Temporal lobe (tissue), 4 donors: ENCODE measurements at places on chromosomes 2 and 18. TPM values are rescaled to one million over a fixed set of nuclear protein-coding genes. Genes with fewer than 3 reads are reported as not detected.

Gene TP53I3
- total RNA-seq = 17.7 TPM

Gene UGT1A7
- not detected for total RNA-seq

Gene CNGA3
- 2.5 TPM for total RNA-seq

Gene AKAIN1
- 2.5 TPM for total RNA-seq

Gene DSG1
- 0.49 TPM for total RNA-seq

Gene GDF7
- under 0.01 TPM for total RNA-seq

Gene ABCG5
- not detected for total RNA-seq

Gene CCDC68
- 1.2 TPM for total RNA-seq

Gene CRYGD
- total RNA-seq = 1.2 TPM

Gene MOB1A
- 26.8 TPM for total RNA-seq

Gene CAPN13
- 0.25 TPM for total RNA-seq

Gene UGT1A10
- not detected for total RNA-seq

Gene EPB41L3
- total RNA-seq = 39.3 TPM

Gene NOSTRIN
- 7.1 TPM for total RNA-seq

Gene GPN1
- 25.8 TPM for total RNA-seq

Gene IL36B
- not detected for total RNA-seq

Gene TUBA3D
- total RNA-seq = not detected

Gene EPHA4
- total RNA-seq = 134 TPM

Gene LYPD6
- total RNA-seq = 8.1 TPM

Gene SEPTIN10
- 56.3 TPM for total RNA-seq

Gene RBBP8
- total RNA-seq = 9.8 TPM

Gene IL1R1
- 0.74 TPM for total RNA-seq

Gene UGP2
- 85.1 TPM for total RNA-seq

Gene NEDD4L
- 164 TPM for total RNA-seq

Gene CLHC1
- total RNA-seq = 41.6 TPM

Gene POMC
- total RNA-seq = 0.49 TPM

Gene FKBP1B
- 76.5 TPM for total RNA-seq

Gene MOGAT1
- not detected for total RNA-seq

Gene APCDD1
- 9.8 TPM for total RNA-seq

Gene LGALSL
- 38.4 TPM for total RNA-seq

Gene HOXD13
- not detected for total RNA-seq

Gene ADRA2B
- total RNA-seq = not detected

Gene CHRNA1
- total RNA-seq = not detected

Gene RGPD4
- 0.25 TPM for total RNA-seq

Gene ALKAL2
- total RNA-seq = not detected

Gene MRPS5
- total RNA-seq = 38.6 TPM

Gene RAMP1
- 6.4 TPM for total RNA-seq

Gene PLEKHH2
- 2.5 TPM for total RNA-seq

Gene SCYGR4
- total RNA-seq = not detected

Gene CMPK2
- 7.9 TPM for total RNA-seq

Gene KLHL14
- total RNA-seq = 39.6 TPM

Gene IL1F10
- total RNA-seq = not detected

Gene MAP2
- total RNA-seq = 767 TPM

Gene NT5DC4
- total RNA-seq = not detected

Gene AFF3
- 81.4 TPM for total RNA-seq

Gene COL4A4
- total RNA-seq = 0.74 TPM

Gene XIRP2
- 0.49 TPM for total RNA-seq

Gene FBXO41
- total RNA-seq = 30.0 TPM

Gene IL37
- not detected for total RNA-seq

Gene NR4A2
- 6.1 TPM for total RNA-seq

Gene TNFAIP6
- total RNA-seq = 0.25 TPM

Gene DLGAP1
- total RNA-seq = 77.2 TPM

Gene SPDYA
- 1.5 TPM for total RNA-seq

Gene CABYR
- 13.0 TPM for total RNA-seq

Gene C1QL2
- total RNA-seq = 4.4 TPM

Gene IL36G
- not detected for total RNA-seq
